Fibroblast of skin of back (primary cell): ENCODE measurements at places on chromosomes 16 and 17.

- no peak for DNase-seq
These were observed 297.3 kb downstream of the ABCC12 start for GRCh38 chr16:47858333-47858982.

GRCh38 chr16:64408699-64409098, 713.2 kb downstream of the CDH11 start:
- no peak for DNase-seq

DNA sequence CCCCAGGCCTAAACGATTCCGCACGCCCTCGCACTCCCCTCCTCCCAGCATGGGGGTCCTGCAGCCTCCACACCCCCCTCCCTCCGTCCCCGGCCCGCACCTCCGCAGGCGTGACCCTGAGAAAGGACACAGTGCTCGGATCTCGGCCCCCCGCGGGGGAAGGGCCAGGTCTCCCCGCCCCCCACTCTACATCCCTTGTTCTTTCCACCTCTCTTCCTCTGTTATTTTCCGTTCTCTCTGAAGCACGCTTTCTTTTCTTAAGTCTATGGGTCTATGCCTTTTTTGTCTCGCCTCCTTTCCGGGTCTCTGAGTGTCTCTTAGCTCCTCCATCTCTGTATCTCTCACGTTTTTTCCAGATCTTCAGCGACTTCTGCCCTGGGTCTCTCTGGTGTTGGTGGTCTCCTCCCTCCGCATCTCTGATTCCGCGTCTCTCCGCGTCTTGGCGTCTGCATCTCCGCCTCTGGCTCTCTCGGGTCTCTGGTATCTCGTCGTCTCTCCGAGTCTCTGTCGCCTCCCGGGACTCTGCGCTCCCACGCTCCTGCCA, 2.1 kb upstream of the HES7 start:
- peak; percentile 35 for DNase-seq

- DNase-seq, result peak; percentile 28
These were observed 37.2 kb upstream of the HS3ST3A1 start for GRCh38 chr17:13638855-13639458.

DNA sequence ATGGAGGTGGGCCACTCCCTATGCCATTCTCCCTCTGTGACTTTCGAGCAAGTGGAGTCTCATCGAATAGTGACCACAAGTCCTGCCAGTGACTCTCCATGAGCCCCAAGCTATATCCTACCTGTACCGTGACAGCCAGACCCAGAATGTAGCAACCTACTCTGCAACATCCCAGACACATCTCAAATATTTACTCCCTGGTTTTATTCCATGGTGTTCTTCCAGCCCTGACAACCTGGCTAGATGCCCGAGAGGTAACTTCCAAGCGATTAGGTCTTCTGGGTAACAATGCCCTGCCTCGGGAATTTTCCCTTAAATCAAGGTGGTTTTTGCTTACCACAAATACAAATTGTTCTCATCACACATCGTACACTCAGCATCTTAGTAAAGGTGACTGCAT, 211.7 kb downstream of the ZFHX3 start:
- DNase-seq, result no peak

DNA sequence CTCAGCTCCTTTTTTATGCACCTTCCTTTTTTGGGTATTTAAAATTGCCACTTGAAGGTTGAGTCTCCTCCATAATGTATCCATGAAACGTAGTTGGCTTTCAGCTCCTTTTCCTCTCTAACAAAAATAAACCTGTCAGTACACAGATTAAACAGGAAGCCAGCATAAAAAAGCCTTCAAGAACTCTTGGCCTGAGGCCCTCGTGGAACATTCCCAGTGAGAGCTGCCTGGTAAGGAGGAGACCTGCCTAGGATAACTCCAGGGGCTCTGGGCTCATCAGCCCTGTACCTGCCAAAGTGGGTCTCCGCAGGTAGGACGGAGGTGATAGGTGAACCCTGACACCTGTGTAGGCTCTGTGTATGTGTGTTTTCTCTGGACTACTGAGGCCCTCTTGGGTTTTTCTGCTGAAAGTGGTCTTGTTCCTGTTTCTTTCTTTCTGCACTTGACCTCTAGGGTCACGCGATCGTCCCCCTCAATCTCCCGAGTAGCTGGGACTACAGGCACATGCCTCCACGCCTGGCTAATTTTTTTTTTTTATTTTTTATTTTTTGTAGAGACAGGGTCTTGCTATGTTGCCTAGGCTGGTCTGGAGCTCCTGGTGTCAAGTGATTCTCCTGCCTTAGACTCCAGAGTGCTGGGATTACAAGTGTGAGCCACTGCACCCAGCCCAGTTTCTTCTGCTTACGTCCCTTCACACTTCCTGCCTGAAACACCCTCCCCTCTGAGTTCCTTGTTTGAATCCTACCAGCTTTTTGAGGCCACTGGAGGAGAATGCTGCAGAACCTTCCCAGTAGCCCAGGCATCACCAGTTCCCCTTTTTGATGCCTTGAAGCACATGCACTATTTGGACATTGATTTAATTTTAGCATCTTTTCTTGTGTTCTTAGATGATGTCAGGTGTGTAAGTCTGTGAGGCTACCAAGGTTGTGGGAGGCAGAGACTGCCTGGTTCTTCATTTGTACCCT, 9.8 kb downstream of the PGS1 start:
- no peak for DNase-seq

DNA sequence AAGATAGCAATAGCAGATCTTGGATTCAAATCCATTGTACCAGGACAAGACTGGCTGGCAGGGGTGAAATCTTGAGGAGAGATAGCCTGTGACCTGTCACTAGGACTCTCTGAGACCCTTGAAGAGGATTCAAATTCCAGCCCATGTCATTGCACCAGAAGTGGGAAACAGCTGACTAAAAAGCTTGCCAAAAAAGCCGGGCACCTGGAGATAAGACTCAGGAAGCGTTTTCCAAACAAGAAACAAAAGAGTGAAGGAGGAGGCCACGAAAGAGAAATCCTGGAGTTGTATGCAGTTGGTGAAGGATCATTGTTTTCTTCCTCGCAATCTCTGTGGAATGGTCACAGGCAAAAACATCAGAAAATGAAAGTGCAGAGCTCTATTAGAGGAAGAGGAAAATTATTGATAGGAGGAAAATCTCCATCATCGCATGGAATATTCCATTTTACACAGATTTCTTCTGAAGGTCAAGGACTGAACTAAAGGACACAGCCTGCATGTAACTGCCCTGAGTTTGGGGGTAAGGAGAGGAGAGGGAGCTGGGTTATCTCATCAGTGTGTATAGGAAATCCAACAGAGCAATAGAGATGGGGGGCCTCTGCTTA, 9.0 kb upstream of the WSB1 start:
- no peak for DNase-seq

- DNase-seq, result peak; percentile 92
These were observed 1.8 kb upstream of the RARA start for GRCh38 chr17:40307001-40307730.

GRCh38 chr17:31015639-31016038, 44.8 kb downstream of the RNF135 start:
- no peak for DNase-seq

DNA sequence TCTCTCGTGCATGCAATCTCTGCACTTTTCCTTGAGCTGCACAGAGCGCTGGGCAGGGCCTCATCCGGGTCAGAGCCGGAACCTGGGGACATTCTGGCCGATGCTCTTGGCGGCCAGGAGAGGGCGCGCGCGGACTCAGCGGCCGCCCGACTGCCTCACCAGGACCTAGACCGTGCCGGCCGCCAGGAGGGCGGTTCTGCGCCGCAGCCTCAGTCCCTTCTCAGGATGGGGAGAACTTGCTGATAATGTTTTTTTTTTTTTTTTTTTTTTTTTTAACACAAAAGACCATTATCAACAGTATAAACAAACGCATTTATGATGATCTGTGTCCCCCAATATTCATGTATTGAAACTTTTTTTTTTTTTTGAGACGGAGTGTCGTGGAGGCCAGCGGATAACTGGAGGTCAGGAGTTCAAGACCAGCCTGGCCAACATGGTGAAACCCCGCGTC, 8.1 kb upstream of the FLYWCH2 start:
- peak; percentile 70 for DNase-seq

GRCh38 chr16:54812229-54812628, 118.4 kb upstream of the IRX5 start:
- DNase-seq, result peak; percentile 6

- no peak for DNase-seq
These were observed 2.8 kb downstream of the RNF40 start for GRCh38 chr16:30764816-30765465.

- DNase-seq, result peak; percentile 88
These were observed 5.1 kb upstream of the KLHL36 start for GRCh38 chr16:84643180-84643583.

- no peak for DNase-seq
These were observed 16.0 kb downstream of the LDHD start for GRCh38 chr16:75100603-75100990.

GRCh38 chr17:34241062-34241461, 14.0 kb upstream of the CCL2 start:
- DNase-seq, result no peak

DNA sequence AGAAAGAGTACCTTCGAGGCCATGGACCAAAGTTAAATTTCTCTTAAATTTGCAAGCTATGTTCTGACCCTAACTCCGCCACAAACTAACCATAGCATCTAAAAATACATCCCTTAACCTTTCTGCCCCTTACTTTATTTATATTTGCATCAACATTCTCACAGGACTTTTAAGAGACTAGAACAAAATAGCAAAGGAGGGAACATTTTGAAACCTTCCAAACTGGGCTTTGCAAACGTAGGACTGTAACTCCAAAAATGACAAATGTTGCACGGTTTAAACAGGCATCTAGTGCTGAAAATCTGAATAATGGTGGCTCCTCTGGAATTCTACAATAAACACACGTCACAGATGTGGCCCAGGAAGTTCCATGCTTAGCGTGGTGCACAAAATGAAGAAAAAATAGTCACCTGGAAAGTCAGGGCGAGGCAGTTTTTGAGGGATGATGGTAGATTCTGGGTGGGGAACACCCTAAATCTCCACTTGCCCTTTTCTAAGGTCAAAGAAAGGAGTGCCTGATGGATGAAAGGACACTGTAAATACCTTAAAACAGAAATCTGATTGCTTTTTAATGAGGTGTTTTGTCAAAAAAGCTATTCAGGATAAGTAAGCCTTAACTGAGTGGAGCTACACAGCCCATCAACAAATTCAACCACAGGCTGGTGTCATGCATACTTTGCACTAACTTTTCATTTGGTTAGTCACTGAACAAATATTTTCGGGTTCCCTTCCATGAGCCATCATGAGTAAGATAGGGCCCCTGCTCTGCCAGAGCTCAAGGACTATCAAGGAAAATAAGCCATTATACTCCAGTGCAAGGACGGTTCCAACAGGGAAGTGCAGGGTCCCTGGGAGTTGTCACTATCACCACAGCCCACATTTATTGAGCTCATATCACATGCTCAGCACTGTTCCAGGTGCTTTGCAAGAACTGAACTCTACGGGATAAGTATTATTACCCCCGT, 21.2 kb downstream of the ARHGAP17 start:
- DNase-seq, result peak; percentile 96

DNA sequence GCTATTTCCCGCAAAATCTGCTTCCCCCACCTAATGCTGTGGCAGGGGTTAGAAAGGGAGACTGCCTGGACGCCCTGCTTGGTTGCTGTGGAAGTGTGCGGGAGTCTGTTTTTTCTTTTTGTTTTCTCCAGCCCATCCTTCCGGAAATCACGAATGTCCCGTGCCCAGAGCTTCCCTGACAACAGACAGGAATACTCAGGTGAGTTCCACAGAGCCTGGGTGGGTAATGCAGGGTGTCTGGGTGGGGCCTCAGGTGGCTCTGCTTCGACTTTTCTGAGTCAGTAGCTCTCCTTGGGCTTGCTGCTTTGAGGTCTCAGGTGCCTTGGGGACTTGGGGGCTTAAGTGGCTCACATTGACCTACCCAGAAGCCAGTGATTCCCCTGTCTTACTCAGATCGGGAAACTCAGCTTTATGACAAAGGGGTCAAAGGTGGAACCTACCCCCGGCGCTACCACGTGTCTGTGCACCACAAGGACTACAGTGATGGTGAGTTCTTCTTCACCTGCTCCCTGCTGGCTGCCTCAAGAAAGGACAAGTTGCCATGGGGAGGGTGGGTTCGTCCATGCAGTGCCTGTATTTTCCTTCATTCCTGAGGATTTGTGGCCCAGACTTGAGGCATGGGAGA, 11.4 kb downstream of the LIMD2 start:
- no peak for DNase-seq

- no peak for DNase-seq
These were observed 419.9 kb downstream of the CDH13 start for GRCh38 chr16:83046664-83047063.

GRCh38 chr16:81532491-81533174, 88.0 kb downstream of the CMIP start:
- DNase-seq, result no peak

GRCh38 chr16:87653234-87653633, 50.9 kb downstream of the JPH3 start:
- no peak for DNase-seq

DNA sequence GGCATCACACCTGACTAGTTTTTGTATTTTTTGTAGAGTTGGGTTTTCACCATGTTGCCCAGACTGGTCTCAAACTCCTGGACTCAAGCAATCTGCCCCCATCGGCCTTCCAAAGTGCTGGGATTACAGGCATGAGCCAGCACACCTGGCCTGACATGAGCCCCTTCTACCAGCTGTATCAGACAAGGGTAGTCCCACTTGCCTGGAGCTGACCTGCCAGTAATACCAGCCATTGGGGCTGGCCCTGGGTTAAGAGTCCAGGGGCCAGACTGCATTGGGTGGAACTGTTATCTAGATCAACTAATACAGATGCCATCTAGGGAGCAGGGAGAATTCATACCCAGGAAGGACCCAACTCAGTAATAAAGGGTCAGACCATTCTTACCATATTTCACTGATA, 28.1 kb downstream of the WSB1 start:
- DNase-seq, result no peak

- DNase-seq, result no peak
These were observed 1.3 kb upstream of the EXOC7 start for GRCh38 chr17:76104896-76105231.

- DNase-seq, result no peak
These were observed 103.0 kb downstream of the SNX29 start for GRCh38 chr16:12079412-12079965.

DNA sequence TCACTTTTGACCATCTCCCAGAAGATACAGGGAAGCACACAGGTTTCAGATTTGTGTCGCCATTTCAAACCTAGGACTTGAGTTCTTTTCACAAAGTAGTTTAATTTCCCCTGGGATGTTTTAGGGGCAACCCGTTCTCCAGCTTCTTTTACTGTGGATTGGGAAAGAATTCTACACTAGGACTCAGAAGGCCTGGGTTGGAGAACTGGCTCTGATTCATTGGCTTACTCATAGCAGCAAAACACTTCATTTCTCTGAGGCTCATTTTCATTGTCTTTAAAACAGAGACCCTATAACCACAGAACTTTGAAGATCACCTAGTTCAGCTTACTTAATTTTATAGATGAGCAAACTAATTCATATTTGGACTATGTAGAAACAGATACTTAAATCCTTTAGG, 175.9 kb upstream of the SALL1 start:
- peak; percentile 11 for DNase-seq

DNA sequence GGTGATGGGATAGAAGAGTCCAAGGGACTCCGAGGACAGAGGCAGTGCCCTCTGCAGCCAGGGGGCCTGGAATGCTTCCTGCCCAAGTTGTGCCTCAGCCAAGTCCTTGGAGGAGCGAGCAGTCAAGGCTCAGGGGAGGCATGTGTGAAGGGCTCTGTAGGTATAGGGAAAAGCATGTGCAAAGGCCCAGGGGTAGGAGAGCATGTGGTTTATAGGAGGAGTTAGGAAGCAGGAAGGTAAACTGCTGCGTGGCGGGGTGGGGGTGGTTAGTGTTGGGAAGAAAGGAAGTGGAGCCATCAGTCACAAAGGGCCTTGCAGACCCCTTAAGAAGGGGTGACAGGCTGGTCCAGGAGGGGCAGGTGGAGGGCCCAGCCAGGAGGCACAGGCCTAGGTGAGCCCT, 7.2 kb downstream of the POLR3E start:
- no peak for DNase-seq
